ENCODE measurements at places on chromosomes 1 and 21.

GRCh38 chr1:221687836-221688487 is 53.9 kb downstream of the DUSP10 start:
- DNase-seq = no peak

DNA sequence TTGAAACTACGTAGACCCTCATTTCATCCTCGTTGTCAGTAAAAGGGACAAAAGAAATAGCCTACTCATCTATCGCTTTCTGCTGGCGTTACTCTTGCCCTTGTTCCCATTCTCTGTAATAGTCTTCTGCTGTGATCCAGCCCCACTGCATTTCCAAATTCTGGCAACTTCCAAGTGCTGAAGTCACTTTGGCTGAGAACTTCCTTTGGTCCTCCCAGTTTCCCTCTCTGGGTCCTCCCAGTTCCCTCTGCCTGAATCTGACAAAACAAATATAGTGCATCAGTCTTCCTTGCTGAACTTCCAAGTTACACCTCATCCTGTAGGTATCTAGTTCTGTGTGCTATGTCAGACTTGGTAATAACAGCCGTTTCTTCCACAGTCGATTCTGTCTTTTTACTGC is 47.0 kb upstream of the PLA2G4A start:
- DNase-seq = no peak

- DNase-seq = no peak
Measured at GRCh38 chr1:62209931-62210595, 15.4 kb downstream of the L1TD1 start.

DNA sequence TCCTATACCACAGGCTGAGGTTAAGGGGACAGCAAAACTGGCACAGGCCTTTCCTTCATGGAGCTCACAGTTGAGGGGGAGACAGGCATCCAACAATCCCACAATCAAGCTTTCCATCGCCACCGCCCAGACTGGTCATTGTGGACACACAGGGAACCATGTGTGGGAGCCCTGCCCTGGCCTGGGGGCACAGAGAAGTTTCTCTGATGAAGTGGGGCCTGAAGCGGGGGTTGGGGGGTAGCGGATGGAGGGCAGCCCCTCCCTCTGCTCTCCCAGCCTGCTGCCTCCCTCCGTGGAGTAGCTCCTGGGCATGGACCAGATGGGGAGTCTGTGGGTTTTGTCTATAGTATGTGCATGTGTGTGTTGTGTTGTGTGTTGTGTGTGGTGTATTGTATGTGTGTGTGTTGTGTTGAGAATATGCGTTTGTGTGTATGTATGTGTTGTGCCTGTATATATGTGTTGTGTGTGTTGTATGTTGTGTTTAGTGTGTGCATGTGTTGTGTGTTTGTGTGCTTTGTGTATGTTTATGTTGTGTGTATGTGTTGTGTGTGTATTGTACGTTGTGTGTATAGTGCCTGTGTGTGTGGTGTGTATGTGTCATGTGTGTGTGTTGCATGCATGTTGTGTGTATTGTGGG is 14.4 kb upstream of the LDLRAP1 start:
- no peak for DNase-seq

GRCh38 chr1:170765712-170766330 is 101.9 kb downstream of the PRRX1 start:
- no peak for DNase-seq

- no peak for DNase-seq
Measured at GRCh38 chr1:3289502-3289901, 165.0 kb upstream of the ARHGEF16 start.

DNA sequence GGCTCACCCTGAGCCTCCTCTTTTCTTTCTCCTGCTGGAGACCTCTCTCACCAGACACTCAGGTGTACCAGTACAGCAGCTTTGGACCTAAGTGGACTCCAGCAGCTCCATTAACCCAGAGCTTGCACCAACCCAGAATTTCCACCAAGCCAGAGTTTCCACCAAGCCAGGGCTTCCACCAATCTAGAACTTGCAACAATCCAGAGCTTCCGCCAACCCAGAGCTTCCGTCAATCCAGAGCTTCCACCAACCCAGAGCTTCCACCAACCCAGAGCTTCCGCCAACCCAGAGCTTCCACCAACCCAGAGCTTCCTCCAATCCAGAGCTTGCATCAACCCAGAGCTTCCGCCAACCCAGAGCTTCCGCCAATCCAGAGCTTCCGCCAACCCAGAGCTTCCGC is 23.2 kb downstream of the CRYAA start:
- no peak for DNase-seq

GRCh38 chr1:229114850-229115365 is 156.0 kb upstream of the RAB4A start:
- no peak for DNase-seq

- DNase-seq = no peak
Measured at GRCh38 chr1:172658871-172659453, at the start of gene FASLG. Gene FASLG, plus strand, starts transcription at chr1:172659103. Its CDS starts 99 bp downstream, at chr1:172659202.

DNA sequence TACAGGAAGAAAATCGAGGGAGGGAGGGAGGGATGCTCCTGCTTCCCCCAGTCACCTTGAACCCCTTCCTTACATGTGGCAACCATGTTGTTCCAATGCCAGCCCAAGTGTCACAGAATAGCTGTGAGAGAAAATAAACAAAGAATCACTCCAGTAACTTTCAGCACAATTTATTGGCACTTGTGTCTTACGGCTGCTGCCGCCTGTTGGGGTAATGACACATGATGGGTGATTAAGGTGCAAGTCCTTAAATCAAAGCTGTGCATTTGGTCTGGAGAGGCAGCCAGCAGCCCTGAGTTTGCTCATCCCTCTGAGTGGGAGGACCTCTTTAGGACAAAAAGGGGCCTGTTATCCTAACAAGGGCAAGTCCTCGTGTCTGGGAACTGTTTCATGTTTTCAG is 377.7 kb downstream of the PCP4 start:
- no peak for DNase-seq

DNA sequence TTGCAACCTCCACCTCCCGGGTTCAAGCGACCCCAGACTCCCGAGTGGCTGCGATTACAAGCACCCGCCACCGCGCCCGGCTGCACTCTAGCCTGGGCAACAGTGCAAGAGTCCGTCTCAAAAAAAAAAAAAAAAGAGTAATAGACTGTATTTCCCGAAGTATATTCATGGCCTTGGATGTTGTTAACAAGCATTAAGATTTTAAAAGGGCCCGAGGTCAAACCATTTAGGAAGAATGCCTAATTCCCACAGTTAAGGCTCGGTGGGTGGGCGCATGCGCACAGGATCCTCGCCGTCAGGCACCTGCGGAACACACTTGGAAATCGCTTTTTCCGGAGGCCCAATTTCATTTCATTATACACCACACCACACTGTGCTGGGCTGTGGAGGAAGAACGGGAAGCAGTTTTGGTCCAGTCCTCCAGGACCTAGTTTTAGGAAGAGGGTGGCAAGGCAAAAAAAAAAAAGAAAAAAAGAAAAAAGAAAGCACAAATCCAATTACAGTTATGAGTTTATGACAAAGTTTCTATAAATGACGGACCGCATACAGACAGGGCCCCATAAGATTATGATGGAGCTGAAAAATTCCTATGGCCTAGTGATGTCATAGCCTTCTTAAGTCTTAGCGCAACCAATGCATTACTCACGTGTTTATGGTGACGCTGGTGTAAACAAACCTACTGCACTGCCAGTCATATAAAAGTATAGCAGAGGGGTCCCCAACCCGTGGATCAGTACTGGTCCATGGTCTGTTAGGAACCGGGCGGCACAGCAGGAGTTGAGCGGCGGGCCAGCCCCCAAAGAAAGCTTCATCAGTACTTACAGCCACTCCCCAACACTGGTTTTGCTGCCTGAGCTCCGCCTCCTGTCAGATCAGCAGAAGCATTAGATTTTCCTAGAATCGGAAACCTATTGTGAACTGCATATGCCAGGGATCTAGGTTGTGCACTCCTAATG is 38.2 kb downstream of the H3-3A start:
- peak; percentile 37 for DNase-seq

GRCh38 chr1:203338335-203339036 is 12.4 kb downstream of the FMOD start:
- no peak for DNase-seq

- no peak for DNase-seq
Measured at GRCh38 chr21:44760376-44760775, 41.2 kb downstream of the UBE2G2 start.

- DNase-seq = no peak
Measured at GRCh38 chr1:108646265-108646647, 14.6 kb downstream of the HENMT1 start.

- DNase-seq = no peak
Measured at GRCh38 chr1:27507960-27508665, 18.1 kb upstream of the WASF2 start.

DNA sequence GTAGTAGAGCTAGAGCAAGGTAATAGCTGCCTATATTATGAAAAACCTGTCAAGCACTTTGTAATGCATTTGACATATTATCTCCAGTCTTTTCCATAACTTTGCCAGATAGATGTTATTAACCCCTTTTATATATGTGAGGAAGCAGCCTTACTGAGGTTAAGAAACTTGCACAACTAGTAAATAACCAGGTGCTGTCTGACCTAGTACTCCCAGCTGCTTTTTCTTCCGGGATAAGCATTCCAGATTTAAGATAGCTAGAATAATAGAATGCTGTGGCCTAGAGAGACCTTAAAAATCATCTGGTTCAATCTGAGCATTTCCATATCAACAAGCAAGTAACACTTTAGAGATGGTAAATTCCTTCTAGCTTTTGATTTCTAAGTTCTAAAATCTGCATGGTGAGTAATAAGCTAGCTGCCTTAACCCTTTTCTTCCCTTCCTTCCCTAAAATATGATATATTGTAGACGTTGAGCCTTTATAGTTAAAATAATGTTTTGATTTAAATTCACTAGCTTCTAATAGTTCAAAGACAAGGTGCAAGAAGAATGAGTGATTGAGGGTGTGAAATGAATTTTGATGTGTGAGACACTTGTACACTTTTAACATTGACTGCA is 1.8 kb downstream of the SH3GLB1 start:
- no peak for DNase-seq

DNA sequence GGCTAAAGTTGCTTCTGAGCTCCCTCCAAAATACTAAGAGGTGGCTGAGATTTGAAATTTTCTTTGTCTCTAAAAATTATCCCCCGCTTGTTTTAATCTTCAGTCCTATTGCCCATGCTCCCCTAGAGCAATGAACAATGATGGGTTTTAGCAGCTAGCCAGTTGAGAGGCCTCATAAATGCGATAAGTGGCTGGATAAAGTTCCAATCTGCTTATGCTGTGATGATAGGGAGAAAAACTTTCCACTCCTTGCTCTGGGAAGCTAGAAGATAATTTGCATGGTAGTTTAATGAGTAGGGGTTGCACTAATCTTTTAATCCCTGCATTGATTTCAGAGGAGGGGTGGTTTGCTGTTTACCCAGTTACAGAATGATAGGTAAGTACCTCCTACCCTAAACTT is 9.6 kb upstream of the PRPF3 start:
- no peak for DNase-seq

GRCh38 chr1:25197982-25198662 is 34.2 kb downstream of the SYF2 start:
- no peak for DNase-seq

- no peak for DNase-seq
Measured at GRCh38 chr1:57874418-57874877, 450.6 kb upstream of the DAB1 start.

- DNase-seq = no peak
Measured at GRCh38 chr1:244365809-244366208, 85.9 kb downstream of the ADSS2 start.

- DNase-seq = no peak
Measured at GRCh38 chr1:15684468-15685291, 560 bp downstream of the PLEKHM2 start.

DNA sequence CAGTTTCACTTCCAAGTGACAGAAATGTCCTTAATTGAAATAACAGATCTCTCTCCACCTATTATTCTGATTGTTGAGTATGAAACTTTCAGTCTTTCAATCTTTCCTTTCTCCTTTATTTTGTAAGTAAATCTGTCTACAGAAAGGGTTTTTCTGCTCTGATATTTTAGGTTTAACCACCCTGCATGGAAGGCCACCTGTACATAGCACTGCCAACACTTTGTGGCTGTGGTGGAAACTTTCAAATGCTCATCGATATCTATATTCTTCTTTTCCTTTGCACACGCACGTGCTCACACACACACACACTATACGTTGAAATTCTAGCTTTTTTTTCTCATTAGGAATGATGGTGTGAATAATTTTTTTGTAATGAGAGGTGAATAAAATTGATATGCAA is 1179.3 kb downstream of the KCNT2 start:
- no peak for DNase-seq

DNA sequence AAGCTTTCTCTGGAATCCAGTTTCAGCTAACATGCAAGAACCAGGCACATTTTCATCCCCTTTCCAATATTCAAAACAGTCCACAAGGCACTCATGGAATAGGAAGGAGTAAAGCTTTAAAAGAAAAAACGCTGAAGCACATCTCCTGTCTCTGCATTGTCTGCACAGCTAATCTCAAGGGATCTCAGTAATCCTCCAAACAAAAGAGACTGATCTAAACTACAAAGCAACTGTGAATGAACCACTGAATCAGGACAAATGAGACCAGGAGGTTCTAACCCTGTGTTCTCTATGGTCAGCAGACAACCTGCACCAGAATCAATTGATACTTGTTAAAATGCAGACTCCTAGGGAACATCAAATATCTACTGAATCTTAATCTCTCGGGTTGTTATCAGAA is 399.0 kb downstream of the HHAT start:
- DNase-seq = no peak

DNA sequence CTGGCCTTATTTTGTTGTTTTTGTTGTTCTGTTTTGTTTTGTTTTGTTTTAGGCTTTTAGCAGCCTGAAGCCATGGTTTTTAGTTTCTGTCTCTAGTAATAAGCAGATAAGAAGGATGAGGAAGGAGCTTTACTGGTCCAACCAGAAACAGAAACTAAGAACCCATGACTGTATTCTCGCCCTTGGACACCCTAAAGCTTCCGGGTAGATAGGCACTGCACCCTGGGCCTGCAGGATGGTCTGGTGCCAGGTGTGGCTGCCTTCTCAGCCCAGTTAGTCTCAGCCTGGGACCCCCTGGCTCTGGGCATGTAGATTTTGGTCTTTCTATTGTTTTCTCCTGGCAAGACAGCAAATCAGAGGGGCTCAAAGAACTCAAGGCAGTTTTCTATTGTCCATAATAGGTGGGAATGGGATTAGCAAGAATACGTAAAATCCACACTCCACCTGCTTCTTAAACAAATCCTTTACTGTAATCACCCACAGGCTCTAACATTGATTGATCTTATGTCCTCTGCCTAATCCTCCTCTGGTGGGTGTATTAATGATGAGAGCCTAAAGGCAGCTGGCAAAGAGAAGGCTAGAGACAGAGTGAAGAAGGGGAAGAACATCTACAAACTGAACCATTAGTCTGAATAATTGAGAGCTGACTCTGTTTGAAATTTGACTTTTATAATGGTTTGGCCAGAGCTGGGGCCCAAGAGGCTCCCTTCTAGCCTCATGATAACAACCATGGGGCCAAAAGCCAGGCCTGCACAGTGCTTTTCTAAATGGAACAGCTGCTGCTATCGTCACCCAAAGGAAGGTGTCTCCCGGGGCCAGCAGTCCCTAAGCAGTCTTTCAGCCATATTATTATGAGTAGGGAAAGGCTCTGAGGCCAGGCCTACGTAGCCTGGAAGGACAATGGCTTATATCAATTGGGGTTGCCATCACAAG is 106.8 kb upstream of the ATP1A1 start:
- no peak for DNase-seq

- no peak for DNase-seq
Measured at GRCh38 chr1:101198842-101199636, 37.8 kb upstream of the S1PR1 start.

Data from AG09319 (cell line).